ENCODE measurements at places on chromosomes 6 and 20.

DNA sequence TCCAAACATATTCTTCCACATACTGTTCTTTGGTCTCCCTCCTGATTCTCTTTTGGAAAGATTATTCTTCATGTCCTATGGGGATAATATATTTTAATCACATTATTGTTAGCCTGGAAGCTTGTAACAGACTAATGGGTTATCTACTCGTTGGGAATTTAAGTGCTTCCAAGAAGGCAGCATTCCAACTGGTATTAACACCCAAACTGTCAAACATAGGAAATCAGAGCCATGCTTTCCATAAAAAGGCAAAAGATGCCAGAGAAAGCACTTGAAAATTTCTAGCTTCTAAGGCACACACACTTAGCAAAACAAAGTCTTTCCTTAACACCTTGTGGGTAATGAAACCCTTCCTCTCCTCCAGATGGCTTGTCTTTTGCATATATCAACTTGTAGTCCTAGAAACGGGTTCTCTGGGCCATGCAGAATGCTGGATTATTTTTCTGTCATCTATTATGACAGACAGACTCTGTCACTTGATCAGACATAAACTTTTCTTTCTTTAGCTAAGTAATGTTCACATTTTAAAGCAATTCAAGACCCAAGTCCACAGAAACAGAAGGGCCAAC, 41.5 kb downstream of the B4GALT5 start:
- no peak for DNase-seq

DNA sequence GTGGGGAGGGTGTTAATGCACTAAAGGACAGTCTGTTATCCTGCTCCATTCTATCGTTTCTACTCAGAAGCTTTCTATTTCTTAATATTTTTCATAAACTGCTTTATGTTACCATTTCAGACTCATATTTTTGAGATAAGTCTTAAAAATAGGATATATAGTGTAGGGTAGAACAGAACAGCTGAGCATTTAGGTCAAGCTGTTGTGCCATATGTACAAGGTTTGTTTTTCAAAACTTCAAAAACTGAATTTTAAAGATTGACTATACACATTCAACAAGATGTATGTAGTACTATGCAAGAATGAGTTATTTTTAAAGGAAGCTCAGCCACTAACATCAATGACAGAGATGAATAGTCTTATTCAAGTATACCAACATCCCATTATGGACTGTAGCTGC, 437.1 kb downstream of the PHF3 start:
- DNase-seq: no peak

- peak; percentile 62 for DNase-seq
Observed at GRCh38 chr6:3764516-3765335, 13.2 kb upstream of the PXDC1 start.

- DNase-seq: no peak
Observed at GRCh38 chr6:55957961-55958422, 82.6 kb upstream of the BMP5 start.

GRCh38 chr6:113796038-113796437, 61.1 kb upstream of the MARCKS start:
- DNase-seq: no peak

All from inflammatory macrophage treated with lipopolysaccharide for 4 hours (primary cell).